ENCODE measurements at places on chromosomes 7 and 10.
A peak's percentile ranks its signal among the peaks of the same experiment; 100 is the strongest.

DNA sequence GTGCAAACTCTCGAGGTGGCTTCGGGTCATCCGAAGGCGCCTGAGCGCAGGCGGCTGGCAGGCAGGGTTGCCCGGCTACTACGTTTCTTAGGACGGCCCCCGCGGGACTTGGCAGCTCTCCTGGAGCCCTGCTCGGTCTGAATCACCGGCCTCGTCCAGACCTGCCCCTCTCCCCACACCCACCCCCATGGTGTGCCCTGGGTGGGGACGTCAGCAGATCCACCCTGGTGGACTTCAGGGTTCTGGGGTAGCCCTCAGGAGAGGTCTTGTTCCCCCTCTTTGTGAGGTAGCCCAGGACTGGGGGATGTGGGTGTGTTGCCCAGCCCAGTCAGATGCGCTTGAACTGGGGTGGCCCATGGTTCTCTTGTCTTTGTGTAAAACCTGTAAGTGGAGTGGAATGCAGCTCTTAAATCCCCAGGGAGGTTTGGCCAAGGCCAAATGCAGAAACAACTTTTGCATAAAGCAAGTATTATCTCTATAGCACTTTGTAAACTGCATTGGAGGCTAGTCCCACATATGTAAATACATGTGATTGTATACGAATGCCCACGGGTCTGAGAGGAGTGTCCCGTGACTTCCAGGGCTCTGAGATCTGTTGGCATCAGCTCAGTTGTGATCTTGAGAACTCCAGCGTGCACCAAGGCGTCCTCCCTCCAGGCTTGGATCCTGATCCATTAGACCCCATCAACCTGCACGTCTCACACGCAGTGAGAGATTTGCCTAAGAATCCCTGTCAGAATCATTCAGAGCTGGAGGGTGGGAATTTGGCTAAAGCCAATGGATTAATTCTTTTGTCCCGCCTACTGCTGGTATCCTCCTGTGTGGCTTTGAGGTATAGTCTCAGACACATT, 1.8 kb downstream of the PFKFB3 start:
- peak; percentile 68 for DNase-seq

DNA sequence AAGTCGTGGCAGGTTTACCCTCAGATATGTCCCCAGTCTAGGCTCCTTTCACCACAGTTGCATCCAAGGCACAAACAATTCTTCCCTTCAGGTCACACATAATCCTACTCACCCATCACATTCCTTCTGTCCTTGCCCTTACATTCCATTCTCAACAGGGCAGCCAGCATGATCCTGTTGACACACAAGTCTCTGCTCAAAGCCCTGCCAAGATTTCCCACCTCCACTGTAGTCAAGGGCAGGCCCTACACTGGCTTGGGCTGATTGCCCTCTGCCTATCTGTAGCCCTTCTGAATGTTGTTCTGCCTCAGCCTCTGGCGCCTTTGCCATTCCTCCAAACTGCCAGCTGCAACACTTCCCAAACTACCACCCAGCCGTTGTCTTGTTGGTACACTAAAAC, 187.9 kb upstream of the AKR1E2 start:
- no peak for DNase-seq

- no peak for DNase-seq
These were observed 222.5 kb upstream of the TCERG1L start for GRCh38 chr10:131533846-131534526.

DNA sequence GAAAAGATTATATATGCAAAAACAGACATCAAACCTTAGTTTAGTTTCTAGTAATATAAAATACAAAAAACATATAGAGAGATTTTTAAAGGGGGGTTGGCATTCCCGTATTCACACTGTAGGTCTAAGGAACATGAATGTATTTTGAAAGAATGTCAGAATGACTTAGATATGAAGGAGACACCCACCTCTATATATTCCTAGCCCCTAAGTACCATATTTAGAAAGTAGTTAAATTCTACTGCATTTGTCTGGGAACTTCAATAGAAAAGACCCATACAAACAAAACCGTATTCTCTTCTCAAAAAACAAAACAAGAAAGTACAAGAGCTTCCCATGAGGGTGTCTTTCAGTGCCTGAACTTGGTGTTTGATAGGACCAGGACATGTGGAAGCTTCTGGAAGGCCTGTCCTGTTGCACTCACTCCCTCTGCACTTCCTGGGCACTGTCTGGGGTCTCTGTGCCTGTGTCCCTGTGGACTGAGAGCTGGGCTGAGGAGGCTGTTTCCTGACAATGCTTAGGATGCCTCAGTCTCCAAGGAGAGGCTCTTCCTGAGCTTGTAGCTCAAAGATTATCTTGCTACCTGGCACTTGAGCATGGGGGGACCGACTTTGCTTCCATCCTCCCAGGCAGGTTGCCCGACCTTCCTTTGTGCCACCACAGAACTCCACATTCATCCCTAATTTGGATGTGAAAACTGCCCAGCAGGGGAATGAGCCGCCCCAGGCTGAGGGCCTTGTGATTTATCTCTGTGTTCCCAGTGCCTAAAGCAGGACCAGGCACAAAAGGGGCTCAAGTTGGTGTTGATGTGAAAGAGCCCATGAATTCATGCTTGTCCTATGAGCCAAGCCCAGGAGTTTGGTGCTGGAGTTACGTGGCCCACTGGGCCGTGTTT, 44.4 kb upstream of the KLF6 start:
- peak; percentile 67 for DNase-seq

GRCh38 chr7:5750031-5750653, 31.3 kb downstream of the RNF216 start:
- no peak for DNase-seq

- DNase-seq: peak; percentile 87
These were observed at the start of gene TMEM106B for GRCh38 chr7:12211054-12211710. Gene TMEM106B, plus strand, starts transcription at chr7:12211294. Its CDS starts 3,517 bp downstream, at chr7:12214811.

DNA sequence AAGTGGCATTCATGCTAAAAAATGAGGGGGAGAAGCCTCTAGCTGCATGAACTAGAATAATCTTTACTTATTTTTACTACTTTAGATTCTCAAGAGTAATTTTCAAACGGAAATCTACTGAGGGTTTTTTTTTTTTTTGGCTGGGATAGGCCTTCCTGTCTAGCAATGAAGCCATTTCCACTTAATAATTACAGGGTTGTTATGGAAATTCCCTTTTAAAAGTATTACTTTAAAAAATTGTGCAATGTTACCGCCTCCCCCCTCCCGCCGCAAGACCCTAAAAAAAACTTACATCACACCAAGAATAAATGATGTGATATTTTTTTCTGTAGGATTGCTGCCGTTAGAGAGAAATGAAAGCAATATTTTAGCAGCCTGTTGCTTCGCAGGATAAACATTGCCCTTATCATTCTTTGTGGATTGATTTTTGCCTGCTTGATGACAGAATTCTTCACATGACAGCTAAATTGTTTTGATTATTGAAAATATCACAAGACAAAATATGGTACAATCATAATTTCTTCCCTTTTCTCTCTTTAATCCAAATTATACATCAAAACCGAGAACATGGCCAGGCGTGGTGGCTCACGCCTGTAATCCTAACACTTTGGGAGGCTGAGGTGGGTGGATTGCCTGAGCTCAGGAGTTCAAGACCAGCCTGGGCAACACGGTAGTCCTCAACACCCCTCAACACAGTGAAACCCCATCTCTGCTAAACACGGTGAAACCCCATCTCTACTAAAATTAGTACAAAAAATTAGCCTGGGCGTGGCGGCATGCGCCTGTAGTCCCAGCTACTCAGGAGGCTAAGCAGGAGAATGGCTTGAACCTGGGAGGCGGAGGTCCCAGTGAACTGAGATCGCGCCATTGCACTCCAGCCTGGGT, 32.8 kb downstream of the ARL4A start:
- DNase-seq: no peak

- no peak for DNase-seq
These were observed 31.8 kb upstream of the PRKAR2B start for GRCh38 chr7:107012691-107013090.

DNA sequence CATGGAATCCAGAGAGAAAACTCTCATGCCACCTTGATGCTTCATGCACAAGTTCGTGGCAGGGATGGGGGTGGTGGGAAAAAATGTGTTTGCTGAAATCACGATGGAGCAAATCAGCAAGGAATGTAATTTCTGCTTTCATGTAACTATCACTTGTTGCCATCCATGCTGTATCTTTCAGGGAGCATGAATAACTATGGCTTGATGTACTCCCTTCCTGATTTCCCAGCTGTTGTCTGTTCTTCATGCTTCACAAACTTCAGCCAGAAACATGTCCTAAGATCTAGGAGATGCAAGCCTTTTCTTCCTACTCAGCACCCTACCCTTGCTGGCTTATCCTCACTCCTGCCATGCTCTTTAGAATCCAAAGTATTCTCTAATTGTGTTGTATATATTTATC, 64.0 kb downstream of the LRRC4 start:
- no peak for DNase-seq

DNA sequence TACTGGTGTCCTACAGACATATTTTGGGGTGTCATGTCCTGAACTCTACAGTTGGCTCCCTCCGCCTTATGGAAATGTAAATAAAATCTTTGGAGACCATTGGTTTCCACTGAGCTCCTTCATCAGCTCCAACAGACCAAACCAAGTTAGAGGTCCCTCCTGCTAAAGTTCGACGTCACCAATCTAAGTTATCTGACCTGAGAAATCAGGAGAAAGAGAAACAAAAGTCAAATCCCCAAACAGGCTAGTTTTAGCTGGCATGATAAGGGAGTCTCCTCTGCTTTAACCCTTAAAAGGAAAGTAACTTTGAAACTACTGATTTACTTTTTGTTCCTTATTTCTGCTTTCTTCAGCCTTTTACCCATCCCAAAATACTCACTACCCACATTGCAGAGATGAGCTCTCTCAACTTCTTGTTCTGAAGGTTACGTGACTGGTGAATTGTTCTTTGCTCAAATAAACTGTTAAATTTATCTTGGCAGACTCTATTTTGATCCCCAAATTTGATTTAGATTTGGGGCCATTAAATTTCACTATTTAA, 39.9 kb downstream of the AVL9 start:
- no peak for DNase-seq

DNA sequence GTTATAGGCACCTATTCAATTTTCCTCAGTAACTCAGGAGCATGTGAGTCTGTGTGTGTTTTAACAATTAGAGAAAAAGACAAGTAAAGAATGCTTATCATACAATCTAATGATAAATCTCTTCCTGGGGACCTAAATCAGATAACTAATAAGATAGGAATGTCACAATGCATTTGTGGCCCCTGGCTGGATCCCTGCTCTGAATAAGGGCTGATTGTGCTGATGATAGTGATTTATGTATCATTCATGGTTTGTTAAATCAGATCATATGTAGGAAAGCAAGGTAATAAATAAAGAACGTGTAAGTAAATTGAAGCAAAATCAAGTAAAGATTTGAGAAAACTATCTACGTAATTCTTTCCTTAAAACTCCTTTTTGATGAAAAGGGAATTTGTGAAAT, 145.9 kb downstream of the C7orf25 start:
- no peak for DNase-seq

GRCh38 chr10:114061789-114062188, 18.1 kb downstream of the ADRB1 start:
- no peak for DNase-seq
